ENCODE measurements at places on chromosomes 16 and 17.

DNA sequence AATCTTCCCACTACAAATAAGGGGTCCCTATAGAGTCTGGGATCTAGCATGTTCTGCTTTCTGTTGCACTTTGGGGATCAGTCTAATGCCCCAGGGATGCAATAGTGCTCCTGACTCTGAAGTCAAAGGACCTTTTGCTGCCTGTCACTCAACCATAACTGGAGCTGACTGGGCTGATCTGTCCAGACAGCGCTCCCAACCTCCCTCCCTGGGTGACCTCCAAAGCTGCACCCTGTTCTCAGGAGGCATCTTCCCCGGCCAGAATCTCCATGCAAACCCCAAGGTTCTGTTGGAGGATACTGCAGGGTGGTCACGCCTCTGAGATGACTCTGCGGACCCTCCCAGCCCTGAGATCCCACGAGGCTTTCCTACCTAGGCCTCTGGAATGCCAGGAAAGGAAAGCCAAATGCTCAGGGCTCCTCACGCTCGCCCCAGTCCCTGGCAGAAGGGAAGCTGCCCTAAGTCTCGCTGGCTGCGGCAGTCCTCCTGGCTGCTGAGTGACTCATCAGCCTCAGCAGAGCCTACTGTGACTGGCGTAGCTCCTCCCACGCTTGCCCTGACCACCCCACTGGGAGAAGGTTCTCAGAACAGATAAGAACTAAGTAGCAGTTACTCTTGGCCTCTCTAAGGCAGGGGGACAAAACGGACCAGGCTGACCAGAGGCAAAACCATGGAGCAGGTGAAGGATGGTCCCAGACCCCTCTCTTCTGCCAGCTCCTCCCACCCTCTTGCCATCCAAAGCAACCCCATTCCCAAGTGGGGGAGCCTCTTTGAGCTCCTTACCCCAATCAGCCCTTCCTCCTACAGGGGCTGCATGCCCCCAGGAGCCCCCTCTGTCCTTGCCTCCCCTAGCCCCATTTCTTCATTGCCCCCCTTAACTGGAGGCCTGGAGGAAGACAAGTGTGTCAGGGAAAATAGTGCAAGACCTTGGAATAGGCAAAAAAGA lies 124.1 kb upstream of the TNRC6C start:
- no peak for DNase-seq

GRCh38 chr16:49910541-49911071 lies 54.7 kb upstream of the ZNF423 start:
- no peak for DNase-seq

- no peak for DNase-seq
Observed at GRCh38 chr16:23320693-23321092, 18.6 kb downstream of the SCNN1B start.

DNA sequence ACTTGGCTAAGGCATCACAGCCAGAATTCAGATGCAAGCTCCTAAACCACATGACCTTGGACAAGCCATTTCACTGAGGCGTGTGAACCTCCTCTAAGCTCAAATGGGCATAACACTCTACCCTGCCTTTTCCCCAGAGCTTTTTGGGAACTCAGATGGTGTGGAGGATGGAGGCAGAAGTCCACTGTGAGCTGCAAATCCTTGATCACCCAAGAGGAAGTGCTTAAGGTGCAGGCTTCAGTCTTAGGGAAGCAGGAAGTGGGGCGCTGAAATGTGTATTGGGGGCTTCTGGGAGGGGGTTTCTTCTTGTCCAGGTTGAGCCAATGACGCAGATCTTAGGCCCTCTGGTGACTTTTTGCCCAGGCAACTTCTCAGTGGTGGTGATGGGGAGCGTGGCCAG lies 12.9 kb downstream of the CIITA start:
- DNase-seq: no peak

- DNase-seq: no peak
Observed at GRCh38 chr17:55057184-55057583, 88.6 kb downstream of the STXBP4 start.

- no peak for DNase-seq
Observed at GRCh38 chr16:47519037-47519436, 57.9 kb downstream of the PHKB start.

GRCh38 chr17:38339891-38340290 lies 3.9 kb downstream of the GPR179 start:
- no peak for DNase-seq

DNA sequence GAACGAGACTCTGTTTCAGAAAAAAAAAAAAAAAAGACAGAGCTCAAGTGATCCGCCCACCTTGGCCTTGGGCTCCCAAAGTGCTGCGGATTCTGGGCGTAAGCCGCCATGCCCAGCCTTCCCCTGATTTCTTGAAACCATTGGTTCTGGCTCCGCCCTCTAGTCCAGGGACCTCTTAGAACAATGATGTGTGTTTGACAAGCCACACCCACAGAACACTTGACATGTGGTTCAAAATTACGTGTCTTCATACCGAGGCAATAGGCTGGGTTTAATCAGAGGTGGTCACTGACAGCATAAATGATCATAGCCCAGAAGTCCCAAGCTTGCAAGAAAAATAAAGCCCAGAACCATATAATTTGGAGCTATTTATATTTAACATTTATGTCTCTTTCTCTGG lies 23.0 kb downstream of the KNOP1 start:
- no peak for DNase-seq

GRCh38 chr17:83012200-83012785 lies 67.1 kb upstream of the METRNL start:
- no peak for DNase-seq

- no peak for DNase-seq
Observed at GRCh38 chr16:86634292-86634691, 55.9 kb downstream of the FOXL1 start.

- no peak for DNase-seq
Observed at GRCh38 chr16:65010125-65010524, 111.7 kb downstream of the CDH11 start.

Measured in GM04503 (cell line).